ENCODE measurements at places on chromosomes 12 and 14. TPM values are rescaled to one million over a fixed set of nuclear protein-coding genes. Genes with fewer than 3 reads are reported as not detected.

Gene OASL
- 4.3 TPM for total RNA-seq

Gene MANSC4
- not detected for total RNA-seq

Gene CCDC184
- 0.26 TPM for total RNA-seq

Gene ITGB7
- total RNA-seq = not detected

Gene RESF1
- 20.0 TPM for total RNA-seq

GRCh38 chr12:131835616-131836171 lies 7.5 kb downstream of the MMP17 start:
- DNase-seq = no peak

GRCh38 chr14:98756749-98757148 lies 515.2 kb downstream of the BCL11B start:
- no peak for DNase-seq

GRCh38 chr12:8081251-8081920 lies 688 bp upstream of the NECAP1 start:
- DNase-seq = no peak

DNA sequence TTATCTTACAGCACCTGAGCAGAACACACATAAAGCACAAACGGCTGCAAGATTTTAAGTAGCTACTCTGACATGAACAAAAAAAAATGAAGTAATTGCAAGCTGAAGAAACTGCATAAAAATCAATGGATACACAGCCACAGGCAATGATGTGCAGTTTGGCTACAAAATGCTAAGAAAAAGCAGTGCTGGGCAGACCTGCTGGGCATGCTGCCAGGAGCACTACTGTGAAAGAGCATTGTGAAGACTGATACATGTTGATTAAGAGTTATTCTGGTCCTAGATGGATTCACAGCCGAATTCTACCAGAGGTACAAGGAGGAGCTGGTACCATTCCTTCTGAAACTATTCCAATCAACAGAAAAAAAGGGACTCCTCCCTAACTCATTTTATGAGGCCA lies 20.1 kb upstream of the RTN1 start:
- no peak for DNase-seq
